ENCODE measurements at places on chromosomes 16 and 17.

GRCh38 chr16:64952177-64952576, 169.7 kb downstream of the CDH11 start:
- DNase-seq: no peak
- no peaks in the 10 kb centered on the region for H3K4me1 ChIP-seq
- H3K27ac ChIP-seq: no peak overlapping the region
- H3K36me3 ChIP-seq: peaks cover 5% of the 10 kb centered on the region
- H3K4me3 ChIP-seq: no peak overlapping the region
- no peaks in the 10 kb centered on the region for H3K27me3 ChIP-seq

DNA sequence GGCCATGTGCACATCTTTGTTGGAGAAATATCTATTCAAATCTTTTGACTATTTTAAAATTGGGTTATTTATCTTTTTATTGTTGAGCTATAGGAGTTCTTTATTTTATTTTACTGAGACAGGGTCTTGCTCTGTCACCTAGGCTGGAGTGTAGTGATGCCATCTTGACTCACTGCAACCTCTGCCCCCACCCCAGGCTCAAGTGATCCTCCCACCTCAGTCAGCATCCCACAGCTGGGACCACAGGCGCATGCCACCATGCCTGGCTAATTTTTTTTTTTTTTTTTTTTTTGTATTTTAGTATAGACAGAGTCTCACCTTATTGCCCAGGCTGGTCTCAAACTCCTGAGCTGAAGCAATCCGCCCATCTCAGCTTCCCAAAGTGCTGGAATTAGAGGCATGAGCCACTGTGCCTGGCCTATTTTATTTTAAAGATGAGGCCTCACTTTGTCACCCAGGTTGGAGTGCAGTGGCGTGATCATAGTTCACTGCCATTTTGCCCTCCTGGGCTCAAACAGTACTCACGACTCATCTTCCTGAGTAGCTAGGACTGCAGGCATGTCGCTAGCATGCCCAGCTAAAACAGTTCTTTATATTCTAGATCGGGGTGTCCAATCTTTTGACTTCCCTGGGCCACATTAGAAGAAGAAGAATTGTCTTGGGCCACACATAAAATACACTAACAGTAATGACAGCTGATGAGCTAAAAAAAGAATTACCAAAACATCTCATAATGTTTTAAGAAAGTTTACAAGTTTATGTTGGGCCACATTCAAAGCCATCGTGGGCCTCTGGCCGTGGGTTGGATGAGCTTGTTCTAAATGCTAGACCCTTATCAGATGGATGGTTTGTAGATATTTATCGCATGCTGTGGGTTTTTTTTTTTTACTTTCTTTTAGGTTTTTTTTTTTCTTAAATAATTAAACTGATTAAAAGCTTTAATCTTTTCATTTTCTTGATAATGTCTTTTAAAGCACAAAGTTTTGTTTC, 13.7 kb downstream of the TENT4B start:
- no peak for DNase-seq
- no peaks in the 10 kb centered on the region for H3K27me3 ChIP-seq
- no peaks in the 10 kb centered on the region for H3K36me3 ChIP-seq
- no peaks in the 10 kb centered on the region for H3K4me1 ChIP-seq
- H3K27ac ChIP-seq: no peak overlapping the region
- H3K4me3 ChIP-seq: no peak overlapping the region

- no peak overlapping the region for H3K4me3 ChIP-seq
- no peaks in the 10 kb centered on the region for H3K36me3 ChIP-seq
- H3K4me1 ChIP-seq: peaks cover 7% of the 10 kb centered on the region
- DNase-seq: no peak
- H3K27ac ChIP-seq: no peak overlapping the region
Observed at GRCh38 chr17:73358668-73359067, 46.9 kb upstream of the CDC42EP4 start.

GRCh38 chr16:70480127-70481105, 26.0 kb downstream of the FCSK start:
- no peaks in the 10 kb centered on the region for H3K27me3 ChIP-seq
- DNase-seq: no peak
- H3K36me3 ChIP-seq: peaks cover 2% of the 10 kb centered on the region
- H3K4me1 ChIP-seq: no peaks in the 10 kb centered on the region

- no peak for DNase-seq
- H3K27me3 ChIP-seq: no peaks in the 10 kb centered on the region
- no peak overlapping the region for H3K27ac ChIP-seq
- H3K4me1 ChIP-seq: no peaks in the 10 kb centered on the region
- H3K4me3 ChIP-seq: no peak overlapping the region
Observed at GRCh38 chr16:64392456-64392855, 729.4 kb downstream of the CDH11 start.

GRCh38 chr17:8031261-8031661, 7.6 kb upstream of the ALOX15B start:
- DNase-seq: no peak
- H3K4me3 ChIP-seq: no peak overlapping the region
- H3K4me1 ChIP-seq: no peaks in the 10 kb centered on the region

GRCh38 chr16:27993587-27993986, 69.9 kb downstream of the GSG1L start:
- no peak overlapping the region for H3K27ac ChIP-seq
- H3K4me1 ChIP-seq: no peaks in the 10 kb centered on the region
- no peak for DNase-seq
- H3K27me3 ChIP-seq: no peaks in the 10 kb centered on the region
- H3K36me3 ChIP-seq: peaks cover 6% of the 10 kb centered on the region
- H3K4me3 ChIP-seq: no peak overlapping the region

All from H9 (cell line).